Stimulated activated CD8-positive, alpha-beta memory T cell treated with anti-CD3 and anti-CD28 coated beads, Interleukin-15, amount 100 ng/mL, for 24 hours (primary cell): ENCODE measurements at places on chromosomes 6 and 20.

DNA sequence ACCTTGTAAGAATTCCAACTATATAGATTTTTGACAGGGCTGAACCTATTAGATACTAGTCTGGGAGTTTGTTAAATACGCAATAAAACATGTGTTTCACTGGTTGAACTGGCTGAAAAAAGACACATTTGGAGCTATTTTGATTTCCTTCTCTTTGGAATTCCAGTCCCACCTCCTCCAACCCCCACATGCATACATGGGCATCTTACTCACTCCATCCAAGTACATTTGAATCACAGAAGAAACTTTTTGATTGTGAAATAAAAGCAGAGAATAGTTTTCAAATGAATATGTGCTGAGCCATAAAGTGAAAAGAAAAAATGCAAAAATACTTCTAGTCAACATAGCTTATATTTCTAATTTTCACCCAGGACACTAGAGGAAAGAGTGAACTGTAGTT, 33.9 kb upstream of the STXBP5 start:
- no peak for DNase-seq

DNA sequence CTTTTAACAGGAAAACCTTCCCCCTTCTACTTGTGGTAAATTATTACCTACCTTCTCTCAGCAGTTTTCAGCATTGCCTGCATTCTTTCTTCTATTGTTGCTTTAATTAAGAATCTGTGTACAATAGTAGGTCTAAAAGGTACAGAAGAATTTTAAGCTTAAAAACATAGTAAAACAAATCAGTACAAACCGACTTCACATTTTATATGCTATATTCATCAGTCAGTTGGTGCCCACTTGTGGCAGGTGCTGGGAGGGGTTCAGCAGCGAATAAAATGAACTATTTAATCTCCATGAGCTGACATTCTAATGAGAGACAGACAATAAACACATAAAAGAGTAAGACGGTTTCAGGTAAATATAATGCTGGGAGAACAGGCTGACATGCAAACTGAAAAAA, 73.4 kb upstream of the FBXO30 start:
- DNase-seq: no peak

DNA sequence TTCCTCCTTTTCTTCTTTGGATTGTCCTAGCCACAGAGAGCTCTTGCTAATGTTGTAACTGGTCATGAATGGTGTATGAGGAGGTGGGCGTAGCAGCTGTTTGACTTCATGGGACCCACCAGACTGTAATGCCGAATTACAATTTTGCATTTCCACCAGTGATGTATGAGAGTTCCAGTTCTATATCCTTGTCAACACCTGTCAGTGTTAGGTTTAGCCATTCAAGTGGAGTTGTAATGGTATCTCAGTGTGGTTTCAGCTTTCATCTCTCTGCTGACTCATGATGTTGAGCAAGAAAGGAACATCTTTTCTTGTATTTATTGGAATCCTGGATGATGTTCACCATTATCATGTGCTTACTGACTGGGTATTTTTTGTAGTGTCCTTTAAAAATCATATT, 5.1 kb downstream of the IGF2R start:
- no peak for DNase-seq

DNA sequence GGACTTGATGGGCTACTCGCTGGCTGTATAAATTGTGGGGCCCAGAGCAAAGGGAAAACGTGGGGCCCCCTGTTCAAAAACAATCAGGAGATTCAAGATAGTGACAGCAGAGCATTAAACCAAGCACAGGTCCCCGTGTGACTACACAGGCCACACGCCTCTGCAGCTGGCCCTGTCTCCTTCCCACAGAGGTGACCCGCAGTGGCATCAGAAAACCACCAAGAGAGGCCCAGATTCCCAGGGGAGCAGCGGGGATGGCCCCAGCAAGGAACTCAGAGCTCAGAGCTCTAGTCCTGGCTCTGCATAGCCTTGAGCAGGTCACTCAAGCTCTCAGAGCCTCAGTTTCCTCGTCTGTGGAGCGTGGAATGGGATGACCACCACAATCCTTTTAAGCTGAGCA, 57.6 kb downstream of the CPNE5 start:
- DNase-seq: no peak

DNA sequence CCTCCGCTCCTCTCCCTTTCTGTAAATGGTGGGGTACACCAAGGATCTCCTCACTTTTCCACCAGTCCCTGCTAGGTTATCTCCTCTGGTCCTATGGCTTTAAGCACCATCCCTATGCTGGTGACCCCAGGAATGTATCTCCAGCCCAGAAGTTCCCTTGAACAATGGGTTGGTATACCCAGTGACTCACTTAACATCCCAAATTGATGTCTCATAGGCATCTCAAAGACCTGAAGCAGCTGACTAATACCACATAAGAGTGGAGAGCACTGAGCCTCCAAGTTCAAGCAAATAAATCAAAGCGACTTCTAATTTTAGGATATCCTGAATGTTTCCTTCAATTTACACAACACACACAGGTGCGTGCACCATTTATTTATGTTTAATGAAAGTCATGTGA, 48.3 kb downstream of the ADGRF1 start:
- DNase-seq: no peak

GRCh38 chr20:37299718-37300528, 10.5 kb downstream of the MANBAL start:
- DNase-seq: no peak

- DNase-seq: no peak
These were observed 107.8 kb downstream of the OGFRL1 start for GRCh38 chr6:71396410-71396801.

DNA sequence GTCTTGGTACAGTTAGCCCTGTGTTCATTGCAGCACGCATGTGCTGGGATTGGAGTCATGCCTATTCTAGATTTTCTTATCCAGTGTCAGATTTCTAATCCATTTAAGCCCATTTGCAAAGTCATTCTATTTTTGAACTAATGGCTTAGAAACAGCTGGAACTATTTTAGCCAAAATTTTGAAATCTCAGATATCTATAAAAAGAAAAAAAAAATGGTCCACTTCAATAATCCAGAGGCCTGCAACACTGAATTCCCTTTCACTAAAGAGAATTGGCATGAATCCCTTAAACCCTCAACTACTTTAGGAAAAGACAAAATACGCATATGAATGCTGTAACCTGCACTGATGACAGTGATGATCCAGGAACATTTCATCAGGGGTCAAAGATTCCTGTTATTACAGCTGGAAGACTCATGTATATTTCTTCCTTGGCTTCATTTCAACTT, 1.5 kb downstream of the COL21A1 start:
- DNase-seq: no peak

GRCh38 chr6:136790411-136791295, 1.6 kb downstream of the MAP3K5 start:
- DNase-seq: no peak

GRCh38 chr6:133551436-133551835, 310.3 kb downstream of the EYA4 start:
- no peak for DNase-seq
